Activated T-helper 2 cell treated with anti-CD3 and anti-CD28 coated beads, Interferon-gamma antibody, Interleukin-2, Interleukin-4, amounts not matched to agents 10 μg/mL and 5 μg/mL and 100 μg/mL, durations not matched to agents 14 hours and 24 hours and 36 hours (primary cell): ENCODE measurements at places on chromosomes 1 and 21.

DNA sequence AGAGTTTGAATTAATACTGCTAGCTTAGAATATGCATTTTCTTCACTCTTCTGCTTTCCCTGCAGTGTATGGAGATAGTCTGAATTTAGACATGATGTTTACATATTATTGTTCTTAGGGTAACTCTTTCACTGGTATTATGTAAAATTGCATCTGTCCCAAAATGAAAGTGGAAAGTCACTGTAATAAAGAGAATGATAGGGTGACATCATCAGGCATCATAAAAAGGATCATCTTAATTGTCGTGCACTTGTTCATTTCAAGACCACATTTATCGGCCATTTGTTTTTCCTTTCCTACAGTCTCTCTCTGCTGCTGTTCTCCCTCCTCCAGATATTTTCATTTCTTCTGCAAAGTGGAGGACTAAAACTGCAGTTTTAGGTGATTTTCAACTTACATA is 61.9 kb upstream of the ZNF281 start:
- no peak for DNase-seq

GRCh38 chr21:36035381-36035791 is 24.9 kb downstream of the SETD4 start:
- DNase-seq = no peak

- no peak for DNase-seq
Observed at GRCh38 chr1:65229754-65230339, 79.5 kb upstream of the DNAJC6 start.

GRCh38 chr1:245074232-245074747 is 80.5 kb upstream of the KIF26B start:
- DNase-seq = no peak

DNA sequence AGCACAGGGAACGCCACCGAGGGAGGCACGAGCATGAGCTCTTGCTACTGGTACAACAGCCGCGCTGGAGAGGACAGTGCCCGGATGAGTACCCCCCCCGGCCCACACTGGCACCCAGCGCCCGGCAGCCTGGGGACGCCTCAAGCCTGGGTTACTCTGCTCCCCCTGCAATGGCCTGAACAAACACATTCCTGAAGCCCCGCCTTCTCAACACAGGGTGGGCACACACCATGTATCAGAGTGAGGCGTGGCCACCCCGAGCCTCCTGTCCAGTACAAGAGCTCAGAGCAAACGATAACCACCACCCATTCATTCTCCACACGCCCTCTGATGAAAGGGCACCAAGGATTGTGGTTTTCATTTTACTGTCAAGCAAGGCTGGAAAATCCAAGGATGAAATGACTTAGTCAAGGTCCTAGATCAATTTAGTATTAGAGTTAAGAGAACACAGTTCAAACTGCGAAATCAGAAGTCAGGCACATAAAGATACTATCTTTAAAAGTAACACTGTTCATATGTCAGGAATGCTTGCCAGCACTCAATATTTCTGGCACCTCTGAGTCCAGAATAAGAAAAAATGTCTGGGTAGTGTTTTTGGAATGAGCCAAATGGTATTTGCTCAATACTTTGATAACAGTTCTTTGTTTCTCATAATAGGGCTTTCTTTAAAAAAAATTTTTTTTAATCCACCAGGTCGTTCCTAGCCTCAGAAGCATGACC is 22.0 kb downstream of the UBE2G2 start:
- DNase-seq = no peak

- no peak for DNase-seq
Observed at GRCh38 chr1:224505454-224506093, 71.0 kb upstream of the WDR26 start.

GRCh38 chr1:226223786-226224244 is 351 bp downstream of the MIXL1 start:
- DNase-seq = no peak

GRCh38 chr1:11176081-11176706 is 13.0 kb upstream of the ANGPTL7 start:
- DNase-seq = no peak

- DNase-seq = no peak
Observed at GRCh38 chr1:247536340-247536739, at the start of gene OR2C3. OR2C3 (minus strand) TSS chr1:247536440; CDS start chr1:247532511, 3,929 bp downstream.

GRCh38 chr1:196651637-196652215 is at the start of gene CFH:
CFH (plus strand) TSS chr1:196652043; CDS start chr1:196652118, 75 bp downstream.
- DNase-seq = no peak

DNA sequence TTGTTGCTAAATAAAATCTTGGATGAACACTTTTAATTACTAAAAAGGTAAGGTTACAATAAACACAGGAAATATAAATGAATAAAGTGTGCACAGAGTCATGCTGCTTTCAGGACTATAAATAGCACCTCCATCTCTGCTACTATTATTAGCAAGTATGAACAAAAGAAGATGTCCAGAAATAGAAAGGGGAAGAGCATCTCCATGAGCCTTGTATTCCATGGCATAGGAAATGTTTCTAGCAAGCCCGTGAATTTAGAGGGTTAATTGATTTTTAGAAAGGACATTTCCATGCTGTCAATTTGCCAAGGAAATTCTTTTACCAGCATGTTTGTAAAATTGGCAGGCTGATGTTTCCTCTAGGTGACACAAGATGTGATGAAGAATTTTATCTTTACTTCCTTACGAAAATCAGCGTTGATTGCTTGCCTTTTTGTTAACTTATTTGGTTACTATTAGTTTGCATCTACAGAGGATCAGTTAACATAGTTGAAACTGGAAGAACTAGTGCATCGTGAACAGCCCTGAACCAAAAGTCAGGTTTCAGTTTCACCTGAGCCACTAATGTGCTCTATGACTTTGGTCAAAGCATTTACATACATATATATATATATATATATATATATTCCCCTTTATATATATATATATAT is 45.3 kb downstream of the NR5A2 start:
- no peak for DNase-seq

GRCh38 chr1:96782856-96783255 is 61.3 kb downstream of the PTBP2 start:
- no peak for DNase-seq

GRCh38 chr1:18764362-18764761 is 95.1 kb downstream of the TAS1R2 start:
- no peak for DNase-seq

DNA sequence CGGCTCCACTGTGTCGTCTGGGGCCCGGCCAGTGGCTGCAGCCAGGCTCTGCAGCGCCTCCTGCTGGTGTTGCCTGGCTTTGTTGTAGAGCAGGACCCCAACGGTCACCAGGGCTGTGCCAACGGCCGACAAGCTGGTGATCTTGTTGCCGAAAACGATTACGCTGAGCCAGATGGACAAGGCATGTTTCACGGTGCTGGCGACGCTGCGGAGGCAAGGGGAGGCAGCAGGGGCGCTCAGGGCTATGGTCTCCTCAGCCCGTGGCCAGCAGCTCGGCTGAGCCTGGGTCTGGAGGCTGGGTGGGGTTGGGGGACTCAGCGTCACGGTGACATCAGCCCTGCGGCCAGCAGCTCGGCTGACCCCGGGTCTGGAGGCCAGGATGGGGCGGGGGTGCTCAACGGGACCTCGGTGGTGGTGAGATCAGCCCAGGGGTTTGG is 7.0 kb upstream of the CDK11B start:
- DNase-seq = no peak

- no peak for DNase-seq
Observed at GRCh38 chr1:228358764-228359612, 47.6 kb downstream of the TRIM11 start.

- DNase-seq = no peak
Observed at GRCh38 chr1:234246638-234247116, 126.6 kb upstream of the COA6 start.

DNA sequence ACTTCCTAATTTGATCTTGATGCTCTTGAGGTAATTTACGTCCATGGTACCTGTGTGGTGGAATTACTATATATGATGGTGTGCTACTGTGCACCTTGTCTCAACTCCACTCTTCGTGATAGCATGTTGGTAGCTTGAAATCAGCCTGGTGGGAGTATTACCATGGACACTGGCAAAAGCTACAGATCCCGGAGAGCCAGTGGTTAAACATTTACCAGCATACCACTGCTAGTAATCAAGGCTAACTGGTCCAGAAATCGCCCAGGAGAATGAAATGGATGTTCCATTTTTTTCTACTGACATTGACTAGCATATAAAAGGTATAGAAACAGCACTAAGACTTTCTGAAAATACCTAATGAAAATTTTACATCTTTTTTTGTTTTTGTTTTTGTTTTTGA is 30.6 kb downstream of the ELK4 start:
- no peak for DNase-seq

DNA sequence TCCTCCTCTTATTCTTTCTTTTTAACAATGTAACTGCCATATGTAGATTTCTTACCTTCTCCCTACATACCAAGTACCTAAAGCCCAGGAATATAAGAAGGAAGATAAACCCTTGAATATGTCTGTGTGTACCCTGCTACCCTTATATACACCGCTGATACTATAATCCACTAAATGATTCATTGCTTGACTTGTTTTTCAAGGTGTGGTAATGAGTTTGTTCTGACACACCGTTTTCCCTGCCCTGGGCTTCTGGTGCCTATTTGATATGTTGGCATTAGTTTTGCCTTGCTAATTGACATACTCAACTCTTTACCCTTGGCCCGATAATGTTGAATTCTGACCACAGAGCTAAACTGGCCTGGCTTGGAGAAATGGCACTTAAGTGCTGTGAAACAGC is 64.3 kb downstream of the IL23R start:
- no peak for DNase-seq

DNA sequence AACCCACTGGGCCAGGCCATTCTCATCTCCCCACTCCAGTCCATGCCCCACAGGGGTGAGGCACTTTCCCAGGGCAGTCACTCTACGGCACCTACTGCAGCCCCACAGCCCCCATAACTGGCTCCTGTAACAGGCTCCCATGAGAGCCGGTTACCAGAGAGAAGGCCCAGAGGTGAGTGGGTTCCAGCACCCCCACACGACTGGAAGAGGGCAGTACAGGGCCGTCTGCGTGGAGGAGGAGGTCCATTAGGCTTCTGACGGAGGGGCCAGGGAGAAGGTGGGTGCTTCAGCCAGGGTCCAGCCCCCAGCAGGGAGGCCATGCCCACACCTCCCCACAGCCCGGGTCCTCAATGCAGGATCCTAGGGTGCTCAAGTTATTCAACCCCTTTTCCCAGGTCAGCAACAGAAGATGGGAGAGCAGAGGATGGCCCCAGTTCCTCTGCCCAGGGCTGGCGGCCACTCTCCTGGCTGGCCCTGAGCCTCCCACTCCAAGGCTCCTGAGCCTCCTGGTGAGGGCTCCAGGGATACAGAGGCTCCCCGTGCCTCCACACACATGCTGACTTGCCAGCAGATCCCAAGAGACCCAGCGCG is 1.6 kb downstream of the ACAP3 start:
- no peak for DNase-seq

GRCh38 chr1:205285381-205286101 is 36.0 kb downstream of the NUAK2 start:
- DNase-seq = peak; percentile 60

DNA sequence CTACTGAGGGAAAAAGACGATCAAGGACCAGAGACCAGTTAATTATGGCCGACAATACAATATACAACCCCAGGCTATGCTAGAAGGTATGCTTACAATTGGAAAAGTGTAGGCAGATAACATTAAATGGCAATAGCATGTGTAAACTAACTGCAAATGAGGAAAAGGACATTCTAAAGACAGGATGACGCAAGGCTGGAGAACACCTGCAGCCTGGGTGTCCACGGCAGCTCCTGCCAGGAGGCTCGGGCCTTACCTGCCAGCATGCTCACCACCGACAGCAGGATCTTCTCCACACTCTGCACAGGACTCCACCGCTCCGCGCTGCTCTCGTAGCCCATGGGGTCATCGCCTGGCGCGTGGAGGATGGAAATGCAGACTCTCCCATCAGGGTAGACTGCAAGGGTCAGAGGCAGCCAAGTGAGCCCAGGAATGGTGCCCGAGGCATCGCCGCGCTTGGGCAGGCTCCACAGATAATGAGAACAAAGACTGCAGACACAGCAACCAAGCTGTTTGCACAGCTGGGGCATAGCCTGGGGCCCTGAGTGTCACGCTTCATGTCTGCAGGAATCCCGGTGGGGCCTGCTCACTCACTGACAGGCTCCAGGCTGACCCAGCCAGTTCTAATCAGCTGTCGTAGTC is 28.2 kb downstream of the UBE2G2 start:
- no peak for DNase-seq

- no peak for DNase-seq
Observed at GRCh38 chr1:84892705-84893618, at the start of gene LPAR3. LPAR3 (minus strand) TSS chr1:84893206; CDS start chr1:84866120, 27,086 bp downstream.

- no peak for DNase-seq
Observed at GRCh38 chr1:116104667-116105066, 6.5 kb upstream of the MAB21L3 start.

DNA sequence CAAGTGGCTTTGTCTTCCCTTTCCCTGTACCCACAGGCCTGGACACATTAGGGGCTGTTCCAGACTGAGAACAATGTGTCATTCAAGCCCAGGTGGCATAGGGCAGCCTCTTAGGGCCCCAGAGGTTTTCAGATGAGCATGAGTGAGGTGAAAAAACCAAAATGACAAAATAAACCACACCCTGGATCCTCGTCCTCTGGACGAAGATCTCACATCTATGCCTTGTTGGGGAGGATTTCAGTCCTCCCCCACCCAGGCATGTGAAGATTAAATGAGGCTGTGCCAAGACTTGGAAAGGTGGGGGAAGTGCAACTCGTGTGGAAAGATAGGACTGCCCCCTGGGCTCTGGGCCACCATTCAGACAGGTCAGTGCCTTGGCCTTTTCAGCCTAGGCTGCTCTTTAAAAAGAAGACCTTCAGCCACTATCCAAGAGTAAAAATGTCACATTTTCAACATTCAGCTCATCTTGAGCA is 32.8 kb upstream of the IL19 start:
- no peak for DNase-seq

GRCh38 chr1:217067642-217068041 is 344.4 kb upstream of the ESRRG start:
- DNase-seq = no peak

DNA sequence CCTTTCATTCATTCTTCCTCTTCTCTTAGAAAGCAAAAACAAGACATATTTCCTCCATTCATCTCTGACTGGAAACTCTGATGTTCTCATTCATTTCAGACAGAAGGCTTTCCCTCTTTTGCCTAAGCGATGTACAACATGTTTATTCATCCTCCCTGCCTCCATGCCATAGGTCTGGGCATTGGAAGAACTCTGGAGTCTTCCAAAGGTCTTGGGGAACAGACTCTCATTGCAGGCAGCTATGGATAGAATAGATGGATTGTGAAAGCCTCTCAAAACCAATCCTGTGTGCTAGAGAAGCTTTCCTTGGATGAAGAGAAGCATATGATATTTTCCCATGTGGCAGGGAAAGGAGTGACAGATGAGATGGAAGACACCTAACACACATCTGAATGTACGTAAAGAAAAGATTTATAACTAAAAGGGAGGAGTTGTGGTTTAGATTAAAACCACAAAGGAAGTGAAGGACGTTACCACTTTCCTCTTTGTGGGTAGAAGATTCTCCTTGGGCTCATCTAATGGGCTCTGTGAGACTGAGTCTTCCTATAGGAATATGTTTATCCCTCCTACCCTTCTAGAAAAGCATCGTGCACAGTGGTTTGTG is 38.7 kb downstream of the BCL9 start:
- no peak for DNase-seq
